ENCODE measurements at places on chromosomes 16 and 17.

GRCh38 chr17:72422505-72423285 lies 301.9 kb downstream of the SOX9 start:
- DNase-seq = peak; percentile 69

DNA sequence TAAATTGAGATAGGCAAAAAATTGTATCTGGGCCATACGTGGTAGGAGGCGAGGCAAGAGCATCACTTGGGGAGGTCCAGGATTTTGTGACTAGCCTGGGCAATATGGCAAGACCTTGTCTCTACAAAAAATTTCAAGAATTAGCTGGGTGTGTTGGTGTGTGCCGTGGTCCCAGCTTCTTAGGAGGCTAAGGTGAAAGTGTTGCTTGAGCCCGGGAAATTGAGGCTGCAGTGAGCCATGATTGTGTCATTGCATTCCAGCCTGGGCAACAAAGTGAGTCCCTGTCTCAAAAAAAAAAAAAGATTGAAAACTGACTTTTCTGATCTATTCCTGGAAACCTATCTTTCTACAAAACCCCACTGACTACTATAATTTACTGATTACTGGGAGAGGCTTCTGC lies 26.7 kb downstream of the CDK12 start:
- DNase-seq = no peak

DNA sequence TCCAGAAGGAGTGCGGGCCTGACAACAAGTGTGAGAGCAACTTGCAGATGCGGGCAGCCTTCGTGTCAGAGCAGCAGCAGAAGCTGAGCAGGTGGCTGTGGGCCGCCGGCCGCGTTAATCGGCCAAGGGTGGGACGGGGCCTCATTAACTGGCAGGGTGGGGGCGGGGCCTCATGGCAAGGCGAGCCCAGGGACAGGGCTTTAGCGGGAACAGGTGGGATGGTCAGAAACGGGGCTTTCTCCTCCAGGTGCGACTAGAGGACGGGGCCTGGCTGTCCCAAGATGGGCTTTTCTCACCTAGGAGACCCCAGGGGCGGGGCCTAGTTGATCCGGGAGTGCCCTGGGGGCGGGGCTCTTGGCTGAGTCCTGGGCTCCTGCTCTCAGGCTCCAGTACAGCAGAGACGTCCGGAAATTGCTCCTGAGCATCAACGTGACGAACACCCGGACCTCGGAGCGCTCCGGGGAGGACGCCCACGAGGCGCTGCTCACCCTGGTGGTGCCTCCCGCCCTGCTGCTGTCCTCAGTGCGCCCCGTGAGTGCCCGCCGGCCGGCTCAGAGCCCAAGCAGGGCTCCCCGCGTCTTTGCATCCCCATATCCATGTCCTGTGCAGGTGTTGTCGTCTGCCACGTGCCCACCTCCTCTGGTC lies 18.4 kb upstream of the PDK2 start:
- no peak for DNase-seq

GRCh38 chr17:75832652-75833400 lies 11.4 kb downstream of the UNC13D start:
- no peak for DNase-seq

DNA sequence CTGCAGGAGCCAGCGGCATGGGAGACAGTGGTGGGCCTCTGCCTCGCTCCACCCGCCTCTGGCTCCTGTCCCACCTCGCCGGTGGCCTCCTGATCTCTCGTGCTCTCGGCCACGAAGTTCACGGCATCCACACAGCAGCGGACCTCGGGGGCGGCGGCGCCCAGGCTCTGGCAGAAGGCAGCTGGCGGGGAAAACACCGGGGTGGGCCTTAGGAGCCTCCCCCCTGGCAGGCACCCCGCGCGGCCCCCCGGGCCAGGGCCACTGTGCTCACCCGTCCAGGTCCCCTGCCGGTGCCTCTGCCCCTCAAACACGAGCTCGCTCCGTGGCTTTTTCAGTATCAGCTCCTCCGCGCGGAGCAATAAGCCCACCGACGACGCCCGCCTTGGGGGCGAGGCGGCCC lies 409 bp upstream of the C17orf107 start:
- no peak for DNase-seq

DNA sequence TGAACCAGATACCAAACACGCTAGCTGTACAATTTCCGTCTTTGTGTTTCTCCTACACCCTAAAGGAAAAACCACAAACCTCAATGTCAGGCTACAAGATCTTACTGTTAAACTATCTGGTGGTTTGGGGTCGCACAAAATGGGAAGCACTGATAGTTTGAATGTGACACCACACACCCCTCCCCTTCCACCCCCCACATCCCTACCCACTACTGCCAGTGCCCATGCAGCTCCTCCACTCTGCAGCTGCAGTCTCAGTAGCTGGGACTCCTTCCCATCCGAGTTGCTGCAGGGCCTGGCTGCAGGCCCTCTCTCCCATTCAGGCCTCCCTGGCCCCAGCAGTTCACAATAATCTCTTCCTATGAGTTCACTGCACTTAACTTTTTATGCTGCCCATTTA lies 18.4 kb downstream of the TRAP1 start:
- no peak for DNase-seq

DNA sequence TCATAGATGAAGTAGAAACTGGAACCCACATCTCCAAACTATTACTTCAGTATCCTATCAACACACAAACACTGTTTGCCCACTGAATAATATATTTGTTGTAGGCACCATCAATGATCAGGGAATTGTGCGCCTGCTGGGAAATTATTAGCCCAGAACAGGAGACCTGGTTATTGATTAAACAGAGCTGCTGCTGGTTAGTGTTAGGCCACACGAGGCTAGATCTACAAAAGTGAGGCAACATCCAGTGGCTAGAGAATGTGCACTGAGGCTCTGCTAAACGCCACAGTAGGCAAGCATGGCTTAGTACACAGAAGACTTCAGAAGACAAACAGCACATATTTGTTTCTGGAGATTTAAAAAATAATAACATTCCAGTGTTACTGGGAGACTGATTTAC lies 11.0 kb downstream of the ABHD15 start:
- DNase-seq = no peak

DNA sequence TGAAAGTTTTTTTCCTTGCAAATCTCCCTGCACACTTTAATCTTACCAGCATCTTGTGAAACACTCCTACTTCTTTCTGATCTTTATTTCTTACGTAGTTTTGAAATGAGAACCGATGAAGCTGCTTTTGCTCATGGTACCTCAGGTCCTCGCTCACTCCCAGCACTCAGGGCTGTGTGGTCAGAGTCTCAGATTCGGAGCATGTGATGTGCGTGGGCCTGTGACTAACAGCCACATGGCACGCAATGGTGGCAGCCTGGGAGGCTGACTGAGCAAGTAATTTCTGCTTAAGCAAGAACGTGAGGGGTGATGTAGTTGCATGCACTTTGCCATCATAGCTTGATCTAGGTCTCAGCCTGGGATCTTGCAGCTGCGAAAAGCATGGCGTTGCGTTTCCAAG lies 624.3 kb downstream of the MAF start:
- no peak for DNase-seq

- no peak for DNase-seq
Observed at GRCh38 chr17:81426393-81427172, 31.3 kb downstream of the BAHCC1 start.

DNA sequence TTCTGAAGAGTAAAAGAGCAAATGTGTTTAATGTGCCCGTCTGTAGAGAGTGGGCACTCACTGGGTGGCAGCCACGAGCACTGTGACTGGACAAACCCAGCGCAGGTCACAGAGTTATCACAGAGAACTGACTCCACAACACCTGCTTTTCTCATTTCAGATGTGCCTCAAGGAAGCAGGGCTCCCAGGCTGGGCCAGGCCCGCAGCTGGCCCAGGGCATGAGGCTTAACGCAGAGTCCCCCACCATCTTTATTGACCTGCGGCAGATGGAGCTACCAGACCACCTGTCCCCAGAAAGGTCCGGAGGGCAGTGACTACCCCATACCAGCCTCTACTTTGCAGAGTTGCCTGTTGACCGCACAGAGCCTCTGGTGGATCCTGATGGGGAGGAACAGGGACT lies 11.9 kb downstream of the DNAAF8 start:
- no peak for DNase-seq

- no peak for DNase-seq
Observed at GRCh38 chr17:45353043-45353442, 36.2 kb upstream of the MAP3K14 start.

- no peak for DNase-seq
Observed at GRCh38 chr17:11251561-11252107, 10.6 kb downstream of the SHISA6 start.

GRCh38 chr17:62581764-62582163 lies 45.7 kb upstream of the MRC2 start:
- DNase-seq = peak; percentile 66

GRCh38 chr16:30521476-30521872 lies 4.9 kb downstream of the ZNF768 start:
- DNase-seq = no peak

- DNase-seq = no peak
Observed at GRCh38 chr17:57511475-57512123, 233.5 kb downstream of the CCDC182 start.

- DNase-seq = no peak
Observed at GRCh38 chr16:346587-346986, 5.9 kb downstream of the AXIN1 start.

DNA sequence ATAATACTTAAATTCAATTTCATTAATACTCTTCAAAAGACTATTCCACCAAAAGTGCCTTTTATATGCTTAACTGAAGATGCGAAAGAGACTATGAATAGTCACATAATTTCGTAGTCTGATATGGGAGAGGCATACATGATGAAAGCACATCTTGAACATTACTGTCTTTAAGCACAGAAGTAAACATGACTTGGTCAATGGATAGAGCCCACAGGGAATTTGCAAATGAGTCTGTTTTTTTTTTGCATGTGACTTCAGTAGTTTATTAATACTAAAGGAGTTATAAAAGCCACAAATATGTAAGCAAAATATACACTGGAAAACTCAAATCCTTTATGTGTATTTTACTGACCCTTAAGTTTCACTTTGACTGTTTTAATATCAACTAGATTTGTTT lies 15.9 kb downstream of the ADPRM start:
- DNase-seq = no peak

DNA sequence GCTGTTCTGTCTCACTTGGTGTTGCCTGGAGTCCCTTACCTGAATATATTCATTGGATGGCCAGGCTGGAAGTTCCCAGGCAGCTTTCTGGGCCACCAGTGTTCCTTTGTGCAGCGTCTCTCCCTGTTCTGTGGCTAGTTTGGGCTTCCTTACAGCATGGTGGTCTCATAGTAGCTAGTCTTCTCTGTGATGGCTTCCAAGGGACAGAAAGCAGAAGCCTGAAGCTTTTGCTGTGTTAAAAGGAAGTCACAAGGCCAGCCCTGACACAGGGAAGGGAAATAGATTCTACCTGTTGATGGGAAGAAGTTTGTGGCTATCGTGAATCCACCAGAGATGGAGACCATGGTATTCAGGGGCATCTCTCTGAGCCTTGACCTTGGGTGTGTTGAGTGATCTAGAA lies 34.6 kb downstream of the PLCG2 start:
- DNase-seq = no peak

DNA sequence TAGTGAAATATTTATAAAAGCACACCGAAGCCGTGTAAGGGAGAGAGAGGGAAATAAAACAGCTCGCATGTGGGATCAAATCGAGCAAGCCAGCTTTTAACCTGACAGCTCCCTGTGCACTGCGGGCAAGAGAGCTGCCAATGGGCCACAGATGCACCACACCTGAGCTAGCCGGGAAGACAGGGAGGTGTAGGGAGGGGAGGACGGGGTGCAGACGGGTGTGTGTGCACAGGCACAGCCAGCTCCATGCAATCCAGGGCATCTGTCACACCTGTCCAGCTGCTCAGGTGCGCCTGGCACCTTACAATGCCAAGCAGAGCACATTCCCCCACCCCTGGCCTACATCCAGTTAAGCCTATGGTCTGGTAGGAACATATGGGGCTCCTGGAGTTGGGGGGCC lies 70.0 kb downstream of the C16orf78 start:
- no peak for DNase-seq

DNA sequence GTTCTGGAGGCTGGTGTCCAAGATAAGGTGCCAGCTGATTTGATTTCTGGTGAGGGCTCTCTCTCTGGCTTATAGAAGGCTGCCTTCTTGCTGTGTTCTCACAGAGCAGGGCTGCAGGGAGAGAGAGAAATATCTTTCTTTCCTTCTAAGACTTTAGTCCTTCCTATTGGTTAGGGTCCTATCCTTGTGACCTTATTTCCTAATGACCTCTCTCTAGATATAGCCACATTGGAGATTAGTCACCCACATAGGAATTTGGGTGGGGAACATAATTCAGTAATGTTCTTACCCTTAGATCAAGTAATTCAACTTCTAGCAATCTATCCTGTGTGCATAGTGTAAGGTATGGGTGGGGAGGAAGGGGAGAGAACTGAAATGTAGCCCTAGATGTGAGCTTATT lies 18.0 kb upstream of the ABCA5 start:
- no peak for DNase-seq

- DNase-seq = no peak
Observed at GRCh38 chr16:20622498-20622870, 46.3 kb upstream of the ACSM2B start.

- DNase-seq = peak; percentile 71
Observed at GRCh38 chr17:29145289-29146073, 34.7 kb downstream of the MYO18A start.

- DNase-seq = no peak
Observed at GRCh38 chr17:58269557-58270291, 11.0 kb downstream of the MPO start.

DNA sequence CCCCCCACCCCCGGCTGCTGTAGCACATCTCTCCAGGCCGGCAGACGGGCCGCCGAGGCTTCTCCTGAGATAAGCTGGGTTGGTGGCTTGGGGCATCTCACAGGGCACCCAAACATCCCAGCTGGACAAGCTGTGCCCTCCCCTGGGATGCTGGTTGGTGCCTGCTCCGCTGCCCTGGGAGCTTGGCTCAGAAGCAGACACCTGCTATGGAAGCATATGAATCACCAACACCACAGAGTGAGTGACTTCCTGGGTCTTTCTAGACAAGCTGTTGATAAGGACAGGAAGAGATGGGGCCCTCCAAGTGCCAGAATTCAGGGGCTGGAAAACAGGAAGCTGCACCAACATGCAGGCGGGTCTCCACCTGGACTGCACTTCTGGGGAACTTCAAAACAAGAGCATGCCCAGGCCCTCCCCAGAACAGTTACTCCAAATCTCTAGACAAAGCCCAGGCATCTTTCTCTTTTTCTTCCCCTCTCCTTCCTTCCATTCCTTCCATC lies 13.7 kb downstream of the C16orf95 start:
- no peak for DNase-seq

GRCh38 chr16:51577621-51578303 lies 426.7 kb upstream of the SALL1 start:
- DNase-seq = no peak

- DNase-seq = no peak
Observed at GRCh38 chr16:53071748-53072301, 17.0 kb downstream of the CHD9 start.

GRCh38 chr17:74276541-74277009 lies 2.5 kb downstream of the DNAI2 start:
- no peak for DNase-seq

DNA sequence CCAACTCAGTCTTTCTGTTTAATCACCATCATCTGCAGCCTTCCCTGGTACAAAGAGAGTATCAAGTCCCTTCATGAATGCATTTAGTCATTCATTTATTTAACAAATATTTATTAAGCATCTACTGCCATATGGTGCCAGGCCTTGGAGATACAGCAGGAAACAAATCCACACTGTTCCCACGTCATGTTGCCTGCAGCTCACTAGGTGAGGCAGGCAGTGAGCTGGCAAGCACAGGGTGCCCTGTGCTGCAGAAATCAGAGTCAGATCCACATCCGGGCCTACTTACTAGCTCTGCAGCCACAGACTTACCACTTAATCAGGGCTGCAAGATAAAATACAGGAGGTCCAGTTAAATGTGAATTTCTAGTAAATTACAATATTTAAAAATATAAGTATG lies 38.5 kb upstream of the CES5A start:
- DNase-seq = no peak

- no peak for DNase-seq
Observed at GRCh38 chr16:68508641-68509240, 30.4 kb upstream of the ZFP90 start.

All from fibroblast of skin of scalp (primary cell).